ENCODE measurements at places on chromosomes 1 and 21. TPM values are rescaled to one million over a fixed set of nuclear protein-coding genes. Genes with fewer than 3 reads are reported as not detected.

ATP13A2 gene
- 31.1 TPM for total RNA-seq

ICOSLG gene
- 0.10 TPM for total RNA-seq

LRRC53 gene
- not detected for total RNA-seq

NUP210L gene
- total RNA-seq, result not detected

TTC22 gene
- not detected for total RNA-seq

MIXL1 gene
- not detected for total RNA-seq

TMEM82 gene
- not detected for total RNA-seq

RIPK4 gene
- 0.76 TPM for total RNA-seq

ACOT11 gene
- 1.4 TPM for total RNA-seq

CNR2 gene
- not detected for total RNA-seq

CFHR1 gene
- total RNA-seq, result not detected

CDA gene
- total RNA-seq, result not detected

All from MG63 (cell line).